AG10803 (cell line): ENCODE measurements at places on chromosomes 16 and 17.

DNA sequence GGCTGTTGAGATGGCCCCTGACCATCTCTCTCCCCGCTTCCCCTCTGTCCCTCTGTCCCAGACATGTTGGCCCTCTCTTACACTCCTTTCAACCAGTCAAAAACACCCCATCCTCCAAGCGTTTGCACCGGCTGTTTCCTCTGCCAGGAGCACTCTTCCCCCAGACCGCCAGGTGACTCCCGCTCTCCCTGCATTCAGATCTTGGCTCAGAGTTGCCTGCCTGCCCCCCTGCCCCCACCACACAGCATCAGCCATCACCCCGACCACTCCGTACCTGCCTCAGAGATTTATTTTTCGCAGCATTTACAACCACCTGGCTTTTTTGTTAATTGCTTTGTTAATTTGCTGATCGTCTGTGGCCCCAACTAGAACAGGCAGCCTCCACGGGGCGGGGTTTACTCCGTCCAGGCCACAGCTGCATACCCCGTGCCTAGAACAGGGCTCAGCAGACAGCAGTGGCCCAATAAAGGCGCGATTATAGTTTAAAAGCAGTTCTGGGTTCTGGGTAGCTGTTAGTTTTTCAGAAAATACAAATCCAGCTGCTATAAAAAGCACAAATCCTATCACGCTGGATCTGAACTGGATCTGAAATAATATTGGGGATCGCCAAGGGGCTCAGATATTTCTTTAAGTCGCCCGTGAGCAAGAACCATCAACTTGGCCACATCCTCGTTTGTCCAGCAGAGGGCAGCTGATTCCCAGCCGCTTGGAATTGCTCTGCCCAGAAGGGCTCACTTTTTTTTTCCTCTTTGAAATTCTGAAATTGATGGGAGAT is 173.6 kb downstream of the IRF8 start:
- peak; percentile 69 for DNase-seq

DNA sequence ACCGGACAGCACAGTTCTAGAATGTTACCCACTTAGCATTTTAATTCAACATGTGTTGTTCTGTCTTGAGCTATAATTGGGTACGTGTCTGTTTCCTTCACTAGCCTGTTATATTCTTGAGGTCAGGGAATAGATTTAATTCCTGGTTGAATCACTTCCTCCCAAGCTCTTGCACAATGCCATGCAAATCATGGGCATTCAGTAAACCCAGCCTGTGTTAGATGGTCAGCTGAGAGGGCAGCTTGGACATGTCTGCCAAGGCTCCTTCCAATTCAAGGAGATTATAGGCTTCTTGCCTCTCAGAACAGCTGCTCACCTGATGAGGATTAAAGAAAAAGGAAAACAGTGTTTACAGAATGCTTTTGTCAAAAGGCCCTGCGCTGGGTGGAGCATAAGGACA is 12.6 kb downstream of the C1QTNF1 start:
- DNase-seq = peak; percentile 96

DNA sequence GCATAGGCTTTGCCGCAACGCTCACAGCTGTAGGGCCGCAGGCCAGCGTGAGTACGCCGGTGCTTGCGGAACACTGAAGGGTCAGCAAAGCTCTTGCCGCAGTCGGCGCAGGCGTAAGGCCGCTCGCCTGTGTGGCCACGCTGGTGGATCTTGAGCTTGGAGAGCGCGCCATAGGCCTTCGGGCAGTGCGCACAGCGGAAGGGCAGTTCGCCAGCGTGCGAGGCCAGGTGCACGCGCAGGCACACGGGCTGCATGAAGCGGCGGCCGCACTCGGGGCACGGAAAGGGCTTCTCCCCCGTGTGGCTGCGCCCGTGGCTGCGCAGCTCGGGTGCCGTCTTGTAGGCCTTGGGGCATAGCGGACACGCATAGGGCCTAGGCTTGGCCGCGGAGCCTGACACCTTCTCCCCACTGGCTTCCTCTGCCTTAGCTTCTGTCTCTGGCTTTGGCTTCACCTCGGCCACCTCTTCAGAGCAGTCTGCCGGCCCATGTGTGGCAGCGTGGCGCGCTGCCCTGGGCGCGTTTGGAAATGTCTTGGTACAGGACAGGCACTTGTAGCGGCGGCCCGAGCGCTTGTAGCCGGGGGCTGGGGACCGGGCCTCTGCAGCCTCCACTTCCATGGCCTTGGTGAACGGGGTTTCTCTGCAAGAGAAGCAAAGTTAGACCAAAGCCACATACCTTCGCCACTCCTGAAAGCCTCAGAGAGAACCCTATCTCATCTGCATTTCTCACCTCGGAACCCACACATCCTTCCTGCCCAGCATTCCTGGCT is 10.0 kb downstream of the ZNF668 start:
- no peak for DNase-seq

DNA sequence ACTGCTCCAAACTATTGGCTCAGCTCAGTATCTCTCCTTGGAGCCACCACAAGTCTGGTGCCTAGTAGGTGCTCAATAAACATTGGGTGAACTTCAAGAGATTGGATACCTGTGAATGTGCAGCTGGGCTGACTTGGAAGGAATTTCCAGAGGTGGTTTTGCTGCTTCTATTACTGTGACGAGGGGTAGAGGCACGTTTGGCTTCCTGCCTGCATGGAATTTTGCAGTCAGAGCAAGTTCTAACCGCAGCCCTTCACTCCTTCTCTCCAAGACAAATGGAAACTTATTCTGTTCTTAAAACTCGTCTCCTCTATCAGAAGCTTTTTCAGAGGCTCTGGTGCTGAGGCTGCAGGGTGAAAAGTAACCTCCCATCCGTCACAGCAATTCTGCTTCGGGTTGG is 342.5 kb downstream of the CPPED1 start:
- DNase-seq = no peak

- peak; percentile 42 for DNase-seq
These were observed 8.9 kb upstream of the WSCD1 start for GRCh38 chr17:6061290-6061689.

DNA sequence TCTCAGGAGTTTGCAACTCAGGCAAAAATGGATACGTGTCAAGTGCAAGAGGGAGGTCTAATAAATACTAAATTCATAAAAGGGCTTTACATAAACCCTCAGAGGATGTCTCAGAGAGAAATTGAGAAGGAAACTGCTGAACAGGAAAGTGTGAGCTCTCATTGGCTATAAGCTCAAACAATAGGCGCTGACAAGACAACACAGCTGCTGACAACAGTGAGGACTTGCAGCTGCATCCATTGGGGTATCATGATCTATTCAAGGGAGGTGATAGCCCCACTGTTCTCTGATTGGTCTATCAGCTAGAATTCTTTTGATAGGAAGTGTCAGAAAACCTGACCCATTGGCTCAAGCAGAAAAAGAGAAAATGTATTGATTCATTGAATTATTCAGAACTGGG is 187.2 kb downstream of the CBLN1 start:
- no peak for DNase-seq

DNA sequence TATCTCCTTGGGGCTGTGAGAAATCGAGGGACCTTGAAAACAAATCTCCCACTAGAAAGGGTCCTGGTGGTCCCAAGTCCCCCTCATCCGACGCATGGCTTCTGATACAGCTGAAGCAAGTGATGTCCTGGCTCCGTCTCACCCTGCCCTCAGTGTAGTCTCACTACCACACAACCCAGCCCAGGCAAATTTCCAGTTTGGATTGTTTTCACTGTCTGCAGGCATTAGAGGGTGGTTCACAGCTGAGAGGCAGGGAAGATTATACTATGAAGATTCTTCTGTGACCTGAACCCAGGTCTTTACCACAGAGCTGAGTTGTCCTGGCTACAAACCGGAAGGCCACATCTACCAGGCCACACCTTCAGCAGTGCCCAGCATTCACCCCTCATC is 17.7 kb downstream of the ZNHIT3 start:
- DNase-seq = no peak

DNA sequence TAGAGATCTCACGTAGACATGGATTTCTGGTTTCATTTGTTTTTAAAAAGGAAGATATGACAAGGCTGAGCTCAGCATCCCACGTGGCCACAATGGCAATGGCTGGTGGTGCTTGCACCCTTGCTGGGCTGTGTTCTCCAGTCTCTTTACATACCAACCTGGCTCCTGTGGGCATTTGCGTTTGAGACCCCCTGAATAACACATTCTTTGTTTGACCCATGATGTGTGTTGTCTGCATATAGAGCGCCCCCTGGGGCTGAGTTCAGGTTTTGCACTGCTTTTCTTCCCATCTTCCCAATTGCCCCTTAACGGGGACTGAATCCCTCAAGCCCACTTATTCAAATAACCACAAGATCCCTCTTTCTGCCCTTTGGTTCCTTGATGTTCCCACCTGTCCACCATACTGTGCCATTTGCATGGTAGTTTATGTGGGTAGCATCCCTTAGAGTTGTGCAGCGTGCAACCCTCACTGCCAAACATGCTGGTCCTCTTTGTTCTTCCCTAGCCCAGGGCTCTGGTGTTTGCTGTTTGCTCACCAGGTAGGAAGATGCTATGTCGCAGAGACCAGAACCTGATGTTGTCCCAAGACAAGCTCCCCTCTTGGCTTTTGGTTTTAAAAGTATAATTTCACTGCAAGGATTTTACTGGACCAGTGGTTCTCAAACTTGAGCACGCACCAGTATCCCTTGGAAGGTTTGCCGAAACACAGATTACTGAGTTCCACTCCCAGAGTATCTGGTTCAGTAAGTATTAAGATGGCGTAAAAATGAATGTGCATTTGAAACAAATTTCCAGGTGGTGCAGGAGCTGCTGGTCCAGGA is 38.5 kb upstream of the NKD1 start:
- peak; percentile 6 for DNase-seq

- DNase-seq = peak; percentile 61
These were observed 6.0 kb downstream of the PDP2 start for GRCh38 chr16:66886321-66886720.

- DNase-seq = peak; percentile 48
These were observed 174.9 kb upstream of the CIBAR2 start for GRCh38 chr16:85286951-85287814.

GRCh38 chr16:8589057-8589899 is 1.0 kb downstream of the TMEM114 start:
- no peak for DNase-seq

GRCh38 chr16:70576431-70577255 is 53.0 kb downstream of the SF3B3 start:
- peak; percentile 84 for DNase-seq

DNA sequence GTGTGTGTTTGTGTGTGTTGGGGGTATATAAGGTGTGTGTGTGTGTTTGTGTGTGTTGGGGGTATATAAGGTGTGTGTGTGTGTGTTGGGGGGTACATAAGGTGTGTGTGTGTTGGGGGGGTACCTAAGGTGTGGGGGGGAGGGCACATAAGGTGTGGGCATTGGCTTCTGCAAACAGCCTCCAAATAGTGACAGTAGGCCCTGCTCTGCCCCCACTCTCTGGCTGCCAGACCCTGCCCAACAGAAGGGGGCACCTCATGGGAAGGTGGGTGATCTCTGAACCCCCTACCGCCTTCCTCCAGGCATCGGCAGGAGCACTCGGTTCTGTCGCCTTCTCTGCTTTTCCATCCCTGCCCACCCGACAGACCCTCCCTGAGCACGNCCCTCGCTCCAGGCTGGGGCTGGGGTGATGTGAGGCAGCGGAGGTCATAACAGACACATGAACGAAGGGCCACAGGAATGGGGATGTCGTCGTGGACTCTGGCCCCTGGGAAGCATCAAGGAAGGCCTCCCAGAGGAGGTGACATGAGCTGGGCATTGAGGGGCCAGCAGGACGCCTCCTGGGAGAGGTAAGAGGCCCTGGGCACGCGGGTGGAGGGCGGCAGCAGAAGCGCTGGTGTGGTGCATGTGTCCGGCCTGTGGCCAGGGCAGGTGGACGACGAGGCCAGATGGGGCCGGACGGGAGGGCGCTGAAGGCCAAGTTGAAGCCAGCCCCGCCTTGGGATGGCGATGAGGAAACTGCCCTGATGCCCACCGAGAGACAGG is 136.6 kb upstream of the RPH3AL start:
- DNase-seq = no peak
